ENCODE measurements at places on chromosomes 2 and 18. TPM values are rescaled to one million over a fixed set of nuclear protein-coding genes. Genes with fewer than 3 reads are reported as not detected.

DNA sequence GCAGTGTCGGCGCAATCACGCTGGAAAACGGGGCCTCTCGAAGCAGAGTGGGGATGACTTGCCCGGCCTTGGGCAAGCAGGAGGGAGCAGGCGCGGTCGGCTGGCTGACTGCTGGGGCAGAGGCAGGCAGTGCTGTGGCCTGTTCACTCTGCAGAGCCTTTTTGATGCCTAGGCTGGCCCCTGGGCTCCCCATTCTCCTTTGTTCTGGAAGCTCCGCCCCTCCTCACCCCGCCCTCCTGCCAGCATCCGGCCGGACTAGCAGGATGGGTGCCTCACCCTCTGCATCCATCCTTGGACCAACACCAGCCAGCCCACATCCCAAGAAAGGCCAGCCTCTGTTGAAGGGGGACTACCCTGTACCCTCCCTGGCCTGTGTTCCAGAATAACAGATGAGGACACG, at the start of gene ASPRV1:
Gene ASPRV1, minus strand, starts transcription at position 136 of the 400 bp plus-strand sequence. CDS start 195 bp downstream, outside the sequence.
- DNase-seq: no peak

- DNase-seq: no peak
Observed at GRCh38 chr18:42274488-42275137, 319.6 kb downstream of the PIK3C3 start.

- no peak for DNase-seq
Observed at GRCh38 chr18:46301081-46301480, 196.9 kb downstream of the HAUS1 start.

DNA sequence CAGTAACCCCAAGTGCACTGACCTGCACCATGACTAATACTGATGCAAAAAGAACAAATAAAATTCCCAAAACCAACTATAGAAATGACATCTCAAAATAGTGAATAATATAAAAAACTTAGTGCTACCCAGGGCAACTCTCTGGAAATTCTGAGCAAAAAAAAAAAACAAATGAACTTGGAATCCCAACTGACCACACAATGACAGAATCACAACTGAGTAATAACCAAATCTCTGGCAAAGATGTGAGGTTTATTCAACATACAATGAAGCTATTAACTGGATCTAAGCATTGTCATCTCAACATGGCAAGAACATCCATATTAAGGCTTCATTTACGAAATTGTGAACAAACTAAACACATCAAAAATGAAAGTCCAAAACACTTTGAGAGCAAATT, 22.7 kb downstream of the EXOC6B start:
- DNase-seq: no peak

GRCh38 chr2:197280015-197280702, 30.4 kb downstream of the ANKRD44 start:
- no peak for DNase-seq

GRCh38 chr2:195735347-195735746, 78.3 kb downstream of the SLC39A10 start:
- DNase-seq: no peak

DNA sequence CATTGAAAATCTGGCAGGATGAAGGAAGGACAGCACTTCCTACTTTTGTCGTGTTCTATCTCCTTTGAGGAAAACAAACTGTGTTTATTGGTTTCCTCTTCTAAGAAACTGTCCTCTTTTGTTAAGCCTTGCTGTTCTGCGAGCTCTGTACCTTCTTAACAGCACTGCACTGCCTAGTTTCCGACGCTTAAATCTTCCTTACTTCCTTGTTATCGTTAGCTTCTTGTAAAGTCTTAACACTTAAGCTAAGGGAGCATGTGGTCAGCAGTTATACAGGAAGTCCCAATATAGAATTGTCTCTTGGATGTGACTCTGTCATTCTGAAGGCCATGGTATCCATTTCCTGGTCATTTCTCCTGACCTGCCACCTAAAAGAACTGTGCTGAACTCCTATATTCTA, 552.8 kb upstream of the NRP2 start:
- DNase-seq: no peak

GRCh38 chr18:3046216-3046808, 33.4 kb upstream of the LPIN2 start:
- DNase-seq: no peak

DNA sequence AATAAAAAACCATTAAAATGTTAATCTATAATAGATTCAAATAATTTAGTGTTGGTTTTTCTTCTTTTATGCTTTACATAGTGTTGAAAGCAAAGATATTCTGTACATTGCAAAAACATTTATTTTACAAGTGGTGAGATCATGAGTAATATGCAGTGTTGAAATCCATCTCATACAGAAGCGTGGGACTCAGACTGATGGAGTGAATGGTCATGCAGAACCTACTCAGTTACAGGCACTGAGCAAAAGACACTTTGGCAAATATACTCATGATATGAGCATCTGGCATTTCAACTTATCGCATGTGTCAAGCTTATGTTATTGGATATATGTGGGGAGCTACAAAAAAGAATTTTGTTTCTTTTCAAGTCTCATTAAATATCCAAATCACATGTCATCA, 620.2 kb upstream of the NETO1 start:
- DNase-seq: peak; percentile 26

TUBA3E gene
- not detected for polyA plus RNA-seq

FBXO41 gene
- polyA plus RNA-seq: 2.7 TPM
